ENCODE measurements at places on chromosomes 16 and 17. TPM values are rescaled to one million over a fixed set of nuclear protein-coding genes. Genes with fewer than 3 reads are reported as not detected.

The C16orf89 gene
- not detected for total RNA-seq

The CPHXL2 gene
- not detected for total RNA-seq

The POLR3E gene
- 300 TPM for total RNA-seq

DNA sequence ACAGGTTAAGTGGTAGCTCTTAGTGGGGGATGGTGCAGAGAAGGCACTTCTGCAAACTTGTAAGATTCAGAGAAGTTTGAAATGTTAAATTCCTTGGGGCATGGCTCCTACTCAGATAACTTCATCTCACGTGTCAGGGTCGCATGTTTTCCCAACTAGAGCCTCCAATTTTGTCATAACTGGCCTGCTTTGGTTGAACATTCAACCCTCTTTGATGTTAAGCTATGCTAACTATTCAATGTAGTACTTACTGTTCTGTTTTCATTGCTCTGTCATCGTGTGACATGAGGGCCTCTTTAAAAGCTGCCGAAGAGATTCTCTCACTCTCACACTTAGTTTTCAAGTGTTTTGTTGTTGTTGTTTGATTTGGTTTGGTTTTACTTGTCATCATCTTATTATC, 280.8 kb downstream of the CDH11 start:
- DNase-seq, result no peak

DNA sequence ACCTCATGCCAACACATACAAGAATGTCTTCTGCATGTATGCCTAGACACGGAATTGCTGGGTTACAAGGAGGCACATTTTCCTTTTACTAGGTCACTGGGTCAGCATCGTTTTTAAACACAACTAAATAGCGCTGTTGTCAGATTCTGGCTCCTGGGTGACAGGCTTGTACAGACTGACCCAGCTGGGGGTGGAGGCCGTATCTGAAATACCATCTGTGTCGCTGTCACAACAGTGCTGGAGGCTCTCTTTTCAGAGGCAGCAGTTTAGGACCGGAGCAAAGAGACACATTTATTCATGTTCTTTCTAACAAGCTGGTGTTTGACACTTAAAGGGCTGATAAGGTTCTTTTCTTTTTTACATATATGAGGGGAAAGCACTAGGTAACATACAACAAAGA, 403.0 kb upstream of the ASIC2 start:
- DNase-seq, result no peak
